ENCODE measurements at places on chromosomes 11 and 22. TPM values are rescaled to one million over a fixed set of nuclear protein-coding genes. Genes with fewer than 3 reads are reported as not detected.

DNA sequence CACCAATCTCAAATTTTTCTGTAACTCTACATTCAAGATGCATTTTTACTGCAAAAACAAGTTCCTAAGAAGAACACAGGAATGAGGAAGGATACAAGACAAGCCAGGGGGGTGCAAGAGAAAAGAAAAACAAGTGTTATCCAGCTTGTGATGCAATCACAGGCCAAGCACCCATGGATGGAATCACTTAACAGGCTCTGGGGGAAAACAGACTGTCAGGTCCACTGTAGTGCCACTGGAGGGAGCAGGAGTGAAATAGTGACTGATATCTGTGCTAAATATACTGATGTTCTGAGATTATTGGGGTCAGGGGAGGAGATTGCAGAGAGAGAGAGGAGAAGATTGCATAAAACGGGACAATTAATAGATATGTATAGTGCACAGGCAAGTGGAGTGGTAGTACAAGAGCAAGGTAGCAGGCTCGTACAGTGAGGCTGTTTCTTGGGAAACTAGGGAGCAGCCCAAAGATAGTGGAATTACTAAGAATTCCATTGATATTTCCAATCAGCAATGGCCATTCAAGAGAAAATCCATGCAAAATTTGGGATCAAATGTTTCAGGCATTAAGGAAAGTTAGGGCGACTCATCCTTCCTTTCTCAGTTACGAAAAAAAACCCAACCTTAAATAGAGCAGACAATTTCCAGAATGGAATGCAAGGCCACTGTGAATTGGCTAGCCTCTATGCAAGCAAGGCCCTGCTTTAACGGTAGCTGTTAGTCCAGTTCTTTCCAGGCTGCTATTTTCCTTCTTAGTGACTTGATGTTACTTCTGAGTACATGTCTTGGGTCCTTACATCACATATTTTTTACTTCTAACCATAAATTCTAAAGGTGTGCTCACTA is 52.2 kb upstream of the CEP126 start:
- H3K27ac ChIP-seq: no peak overlapping the region
- H3K4me1 ChIP-seq: no peaks in the 10 kb centered on the region
- H3K36me3 ChIP-seq: no peaks in the 10 kb centered on the region
- H3K4me3 ChIP-seq: no peak overlapping the region

The CCDC89 gene
- 0.15 TPM for total RNA-seq

The WEE1 gene
- 4.8 TPM for total RNA-seq

GRCh38 chr22:31652911-31653684 is 8.9 kb downstream of the PISD start:
- peaks cover 21% of the 10 kb centered on the region for H3K4me1 ChIP-seq
- H3K36me3 ChIP-seq: peaks cover 18% of the 10 kb centered on the region
- peak overlapping the region; percentile 44 for H3K27ac ChIP-seq

DNA sequence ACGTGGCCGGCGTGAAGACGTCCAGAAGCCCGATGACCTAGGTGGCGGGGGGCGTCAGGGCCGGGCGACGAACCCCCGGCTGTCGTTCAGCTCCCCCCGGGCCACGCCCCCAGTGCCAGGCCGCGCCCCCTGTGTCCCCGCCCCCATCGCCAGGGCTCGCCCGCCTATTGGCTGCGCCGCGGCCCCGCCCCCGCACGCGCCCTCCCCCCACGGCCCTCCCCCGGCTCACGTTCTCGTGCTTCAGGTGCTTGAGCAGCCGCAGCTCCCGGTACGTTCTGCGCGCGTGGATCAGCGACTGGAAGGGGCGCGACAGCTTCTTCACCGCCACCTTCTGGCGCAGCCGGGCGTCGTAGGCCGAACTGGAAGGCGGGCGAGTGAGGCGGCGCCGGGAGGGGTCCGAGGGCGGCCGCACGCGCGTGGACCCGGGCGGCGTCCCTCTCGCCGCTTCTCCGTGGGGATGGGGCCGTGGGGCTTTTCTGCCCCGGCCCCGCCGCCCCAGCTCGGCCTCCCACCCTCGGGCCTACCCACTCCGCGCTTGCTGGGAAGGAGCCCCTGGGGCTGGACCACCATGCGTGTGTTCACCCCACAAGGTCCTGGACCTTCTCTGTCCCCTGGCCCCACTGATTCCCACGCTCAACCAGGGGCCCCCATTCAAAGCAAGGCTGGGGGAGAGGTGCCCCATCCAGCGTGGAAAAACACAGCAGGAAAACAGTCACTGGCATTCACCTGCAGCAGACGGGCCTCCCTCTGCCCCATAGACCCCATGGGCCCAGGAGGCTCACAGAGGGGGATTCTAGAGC is 2.4 kb downstream of the MAPK11 start:
- H3K27me3 ChIP-seq: peaks cover 10% of the 10 kb centered on the region
- no peaks in the 10 kb centered on the region for H3K36me3 ChIP-seq
- peaks cover 38% of the 10 kb centered on the region for H3K4me1 ChIP-seq
- H3K27ac ChIP-seq: no peak overlapping the region
- DNase-seq: peak; percentile 78

The GGT1 gene
- total RNA-seq: 2.4 TPM

The FOLR3 gene
- total RNA-seq: not detected

DNA sequence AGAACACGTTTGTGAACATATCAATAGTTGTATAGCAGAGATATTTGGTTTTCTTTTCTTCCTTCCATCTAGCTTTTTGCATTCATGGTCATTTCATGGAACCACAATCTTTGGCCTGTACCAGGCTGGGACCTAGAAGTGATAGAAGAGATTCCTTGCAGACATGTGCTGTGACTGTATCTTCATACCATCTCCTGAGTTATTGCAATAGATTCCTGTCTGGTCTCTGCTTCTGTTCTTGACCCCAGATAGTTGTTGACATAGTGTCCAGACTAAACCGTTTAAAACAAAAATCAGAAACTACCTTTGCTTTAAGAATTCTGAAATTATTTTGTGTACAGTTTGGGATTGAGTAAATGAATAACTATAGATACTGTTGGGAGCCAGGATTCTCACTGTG is 16.8 kb downstream of the PANX1 start:
- no peak overlapping the region for H3K4me3 ChIP-seq
- DNase-seq: no peak
- no peaks in the 10 kb centered on the region for H3K27me3 ChIP-seq
- H3K4me1 ChIP-seq: no peaks in the 10 kb centered on the region
- H3K36me3 ChIP-seq: no peaks in the 10 kb centered on the region

GRCh38 chr11:27429761-27430393 is 42.7 kb downstream of the LGR4 start:
- no peak overlapping the region for H3K27ac ChIP-seq
- no peak overlapping the region for H3K4me3 ChIP-seq
- H3K4me1 ChIP-seq: peaks cover 17% of the 10 kb centered on the region
- H3K27me3 ChIP-seq: no peaks in the 10 kb centered on the region

- no peaks in the 10 kb centered on the region for H3K27me3 ChIP-seq
- no peaks in the 10 kb centered on the region for H3K36me3 ChIP-seq
Observed at GRCh38 chr22:19568337-19569275, 44.4 kb upstream of the CLDN5 start.

DNA sequence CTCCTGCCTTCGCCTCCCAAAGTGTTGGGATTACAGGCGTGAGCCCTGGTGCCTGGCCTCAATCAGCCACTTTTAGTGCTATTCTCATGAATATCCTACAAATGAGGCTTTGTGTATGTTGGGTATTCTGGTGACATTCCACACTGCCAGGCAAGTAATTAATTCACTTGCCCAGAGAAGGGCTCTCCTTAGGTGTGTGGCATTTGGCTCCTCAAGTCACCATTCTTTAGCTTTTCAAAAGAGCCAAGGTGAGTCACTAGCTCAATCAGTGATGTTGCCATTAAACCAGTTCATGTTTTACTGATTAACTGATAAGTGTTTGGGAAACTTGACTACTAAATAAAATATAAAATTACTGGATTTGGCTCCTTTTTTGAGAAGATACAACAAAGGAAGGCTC is 52.2 kb downstream of the SLC25A17 start:
- no peaks in the 10 kb centered on the region for H3K4me1 ChIP-seq
- no peaks in the 10 kb centered on the region for H3K27me3 ChIP-seq
- no peak overlapping the region for H3K27ac ChIP-seq
- no peak overlapping the region for H3K4me3 ChIP-seq
- peaks cover 40% of the 10 kb centered on the region for H3K36me3 ChIP-seq
- no peak for DNase-seq

- no peak for DNase-seq
- H3K27me3 ChIP-seq: no peaks in the 10 kb centered on the region
- peaks cover 34% of the 10 kb centered on the region for H3K4me1 ChIP-seq
- no peaks in the 10 kb centered on the region for H3K36me3 ChIP-seq
- H3K27ac ChIP-seq: peak overlapping the region; percentile 99
Observed at GRCh38 chr22:29882716-29883044, 294 bp upstream of the MTMR3 start.

DNA sequence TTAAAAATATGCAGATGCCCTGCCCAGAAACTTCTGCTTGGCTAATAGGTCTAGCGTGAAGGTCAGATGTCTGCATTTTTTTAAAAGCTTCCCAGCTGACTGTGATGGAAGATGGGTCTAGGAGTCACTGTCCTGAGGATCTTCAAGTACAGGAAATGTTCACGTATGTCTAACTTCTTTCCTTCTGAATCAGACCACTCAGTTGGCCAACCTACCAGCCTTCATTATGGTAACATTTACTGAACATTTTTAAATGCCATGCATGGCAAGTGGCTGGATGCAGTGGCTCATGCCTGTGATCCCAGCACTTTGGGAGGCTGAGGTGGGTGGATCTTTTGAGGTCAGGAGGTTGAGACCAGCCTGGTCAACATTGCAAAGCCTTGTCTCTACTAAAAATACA is 1.1 kb upstream of the PRG2 start:
- no peak overlapping the region for H3K27ac ChIP-seq
- DNase-seq: no peak
- H3K4me1 ChIP-seq: peaks cover 2% of the 10 kb centered on the region
- H3K27me3 ChIP-seq: peaks cover 2% of the 10 kb centered on the region
- H3K36me3 ChIP-seq: no peaks in the 10 kb centered on the region

The BEST1 gene
- total RNA-seq: 0.91 TPM

DNA sequence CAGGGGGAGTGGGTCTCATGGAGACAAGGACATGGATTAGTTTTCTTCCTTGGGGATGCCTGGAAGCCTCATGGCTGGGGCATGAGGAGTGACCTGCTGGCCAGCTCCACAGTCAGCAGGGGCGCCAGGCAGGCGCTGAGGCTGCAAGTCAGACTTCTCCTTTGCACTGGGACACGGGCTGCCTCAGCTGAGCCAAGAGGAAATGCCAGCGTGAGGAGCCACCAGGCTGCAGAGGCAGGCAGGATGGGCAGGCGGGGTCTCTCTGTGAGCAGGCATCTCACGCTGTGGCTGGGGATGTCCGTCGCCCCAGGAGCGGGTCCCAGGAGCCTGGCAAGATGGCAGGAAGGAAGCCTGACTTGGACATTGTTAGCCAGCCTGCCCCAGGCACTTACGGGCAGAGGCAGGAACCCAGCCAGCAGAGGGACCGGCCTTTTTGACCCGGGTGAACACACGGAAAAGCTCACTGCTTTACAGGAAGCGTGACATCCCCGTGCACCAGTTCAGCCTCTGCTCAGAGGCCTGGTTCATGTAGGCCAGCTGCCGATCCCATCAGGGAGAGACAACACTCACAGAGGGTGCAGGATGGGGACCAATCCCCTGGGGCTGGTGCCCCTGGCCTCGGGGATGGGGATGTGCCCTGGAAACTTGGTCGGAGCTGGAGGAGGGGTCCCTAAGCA is 10.2 kb downstream of the GNB1L start:
- no peak overlapping the region for H3K4me3 ChIP-seq
- H3K27ac ChIP-seq: peak overlapping the region; percentile 41
- DNase-seq: peak; percentile 72
- H3K4me1 ChIP-seq: peaks cover 22% of the 10 kb centered on the region

The MUC5AC gene
- not detected for total RNA-seq

The RCOR2 gene
- 0.66 TPM for total RNA-seq

DNA sequence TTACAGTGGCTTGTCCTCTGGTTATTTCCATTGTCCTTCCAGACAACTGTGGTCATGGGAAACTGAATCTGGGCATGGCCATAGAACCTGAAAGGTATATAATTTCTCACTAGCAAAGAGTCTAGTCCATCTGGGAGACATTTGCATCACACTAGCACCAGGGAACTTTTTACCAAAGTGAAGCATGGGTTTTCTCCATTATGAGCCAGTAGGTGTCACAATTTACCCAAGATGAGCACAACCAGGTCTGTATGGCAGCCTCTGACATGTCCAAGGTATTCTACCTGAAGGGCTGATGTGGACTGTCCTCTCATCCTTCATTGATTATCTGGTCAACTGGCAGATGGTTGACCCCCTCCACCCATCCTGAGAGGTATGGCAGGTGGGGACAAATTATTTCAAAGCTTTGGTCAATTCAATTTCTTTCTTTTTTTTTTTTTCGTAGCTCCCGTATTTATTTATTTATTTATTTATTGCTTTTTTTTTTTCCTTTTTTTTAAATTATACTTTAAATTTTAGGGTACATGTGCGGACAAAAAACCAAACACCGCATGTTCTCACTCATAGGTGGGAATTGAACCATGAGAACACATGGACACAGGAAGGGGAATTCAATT is 425.9 kb downstream of the TMEM135 start:
- H3K4me1 ChIP-seq: no peaks in the 10 kb centered on the region
- no peak for DNase-seq
- no peak overlapping the region for H3K4me3 ChIP-seq
- no peaks in the 10 kb centered on the region for H3K27me3 ChIP-seq
- H3K36me3 ChIP-seq: no peaks in the 10 kb centered on the region

All from psoas muscle (tissue), 8 donors.